ENCODE measurements at places on chromosomes 12 and 14.

GRCh38 chr14:74853581-74853980 lies 22.4 kb downstream of the PROX2 start:
- no peak for DNase-seq

GRCh38 chr12:45244561-45245343 lies 28.9 kb downstream of the ANO6 start:
- DNase-seq, result no peak

DNA sequence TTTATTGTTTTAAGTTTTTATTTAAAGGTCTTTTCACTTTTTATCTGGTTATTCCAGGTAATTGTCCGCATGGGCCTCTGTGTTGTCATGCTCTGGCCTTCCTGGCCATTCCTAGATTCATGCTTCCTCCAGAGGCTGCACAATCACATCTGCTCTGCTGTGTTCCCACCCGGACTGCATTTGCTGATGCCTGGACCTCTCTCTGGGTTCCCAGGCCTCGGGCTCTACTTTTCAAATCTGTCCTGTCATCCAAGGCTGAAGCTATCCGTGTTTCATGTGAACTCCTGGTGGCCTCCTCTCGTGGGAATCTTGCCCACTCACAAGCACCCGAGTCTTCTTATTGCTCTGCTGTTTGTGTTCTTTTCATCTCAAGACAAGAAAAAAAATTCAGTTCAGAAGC lies 16.1 kb upstream of the VDR start:
- no peak for DNase-seq

DNA sequence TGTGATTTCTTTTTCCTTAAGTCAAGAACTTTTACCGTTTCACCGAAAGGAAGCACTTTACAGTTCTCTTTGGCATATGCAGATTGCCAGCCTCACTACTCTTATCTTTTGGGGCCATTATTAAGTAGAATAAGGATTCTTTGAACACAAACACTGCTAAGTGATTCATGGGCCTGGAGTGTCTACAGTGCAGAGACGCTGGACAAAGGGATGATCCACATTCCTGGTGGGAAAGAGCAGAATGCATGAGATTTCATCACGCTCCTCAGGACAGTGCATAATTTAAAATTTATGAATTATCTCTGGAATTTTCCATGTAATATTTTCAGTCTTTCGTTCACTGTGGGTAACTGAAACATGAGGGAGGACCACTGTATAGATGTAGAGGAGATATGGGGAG lies 90.2 kb downstream of the TTLL5 start:
- DNase-seq, result no peak

GRCh38 chr12:14999021-14999694 lies 26.3 kb downstream of the PDE6H start:
- no peak for DNase-seq

Data from stimulated activated CD4-positive, alpha-beta T cell treated with anti-CD3 and anti-CD28 coated beads, Interleukin-2, amount 100 ng/mL, for 24 hours (primary cell).